Immature natural killer cell (primary cell): ENCODE measurements at places on chromosomes 12 and 14. TPM values are rescaled to one million over a fixed set of nuclear protein-coding genes. Genes with fewer than 3 reads are reported as not detected.

The CLMN gene
- polyA plus RNA-seq: not detected

The PRB2 gene
- not detected for polyA plus RNA-seq

The PLBD1 gene
- 8.4 TPM for polyA plus RNA-seq

The SMOC1 gene
- polyA plus RNA-seq: not detected

The OVCH1 gene
- polyA plus RNA-seq: not detected

The BHLHE41 gene
- polyA plus RNA-seq: not detected

The ITGA7 gene
- 0.31 TPM for polyA plus RNA-seq

GRCh38 chr12:30990316-30990715 is 63.8 kb downstream of the TSPAN11 start:
- no peak for DNase-seq

- peak; percentile 75 for DNase-seq
Observed at GRCh38 chr12:14384783-14385638, 19.5 kb downstream of the ATF7IP start.

GRCh38 chr14:103095210-103095778 is 769 bp downstream of the EXOC3L4 start:
- DNase-seq: no peak

DNA sequence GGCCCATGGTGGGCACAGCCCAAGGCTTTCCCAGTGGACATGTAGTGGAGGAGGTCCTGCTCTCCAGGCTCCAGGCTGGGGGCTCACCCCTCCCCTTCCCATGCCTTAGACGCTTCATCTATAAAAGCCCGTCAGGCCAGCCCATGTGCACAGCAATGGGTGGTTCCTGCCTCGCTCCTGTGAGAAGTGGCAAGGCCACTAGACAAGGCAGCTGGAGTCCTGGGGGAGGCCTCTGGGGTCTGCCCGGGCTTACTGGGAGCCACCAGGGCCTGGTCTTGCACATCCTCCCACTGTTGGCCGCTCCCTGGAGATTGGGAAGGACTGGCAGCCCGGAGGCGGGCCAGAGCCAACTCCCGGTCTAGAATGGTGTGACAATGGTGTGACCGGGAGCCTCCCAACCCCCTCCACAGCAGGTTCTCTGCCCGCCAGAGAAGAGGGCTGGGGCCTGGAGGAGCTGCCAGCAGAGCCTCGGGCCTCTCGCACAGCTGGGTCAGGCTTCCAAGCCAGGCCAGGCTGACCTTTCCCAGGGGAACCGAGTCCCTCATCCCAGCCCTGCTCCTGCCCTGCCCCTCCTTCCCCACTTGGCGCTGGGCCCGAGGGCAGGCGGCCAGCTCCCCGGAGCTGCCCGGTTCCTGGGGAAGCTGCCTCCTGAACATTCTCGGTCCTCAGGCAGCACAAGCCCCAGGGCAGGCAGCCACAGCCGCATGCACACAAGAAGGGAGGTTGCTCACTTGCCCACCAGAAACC is 97.9 kb downstream of the RFLNA start:
- no peak for DNase-seq

- DNase-seq: no peak
Observed at GRCh38 chr14:88929656-88930436, 105.4 kb downstream of the TTC8 start.

GRCh38 chr12:90575995-90576394 is 379.0 kb downstream of the CCER1 start:
- no peak for DNase-seq

DNA sequence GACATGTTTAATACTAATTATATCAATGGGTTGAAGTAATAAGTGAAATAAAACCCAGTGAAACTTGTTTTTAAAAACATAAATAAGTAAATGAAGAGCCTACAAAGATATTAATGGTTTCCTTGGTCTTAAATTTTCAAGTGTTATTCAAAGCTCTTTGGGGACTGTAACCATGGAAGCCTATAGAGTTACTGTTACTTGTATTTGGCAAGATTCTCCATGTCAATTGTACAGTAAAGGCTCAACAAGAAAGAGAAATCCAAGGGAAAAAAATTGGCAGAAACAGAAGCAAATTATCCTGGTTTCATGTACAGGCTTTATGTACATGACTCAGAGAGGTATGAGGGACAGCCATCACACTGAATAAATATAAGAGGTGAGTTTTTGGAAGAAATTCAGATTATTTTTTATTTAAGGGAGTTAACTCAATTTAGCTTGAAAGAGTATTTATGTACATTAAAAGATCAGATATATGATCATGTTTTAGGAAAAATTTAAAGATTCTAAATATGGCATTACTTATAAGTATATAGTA is 151.1 kb upstream of the HMGA2 start:
- DNase-seq: no peak

DNA sequence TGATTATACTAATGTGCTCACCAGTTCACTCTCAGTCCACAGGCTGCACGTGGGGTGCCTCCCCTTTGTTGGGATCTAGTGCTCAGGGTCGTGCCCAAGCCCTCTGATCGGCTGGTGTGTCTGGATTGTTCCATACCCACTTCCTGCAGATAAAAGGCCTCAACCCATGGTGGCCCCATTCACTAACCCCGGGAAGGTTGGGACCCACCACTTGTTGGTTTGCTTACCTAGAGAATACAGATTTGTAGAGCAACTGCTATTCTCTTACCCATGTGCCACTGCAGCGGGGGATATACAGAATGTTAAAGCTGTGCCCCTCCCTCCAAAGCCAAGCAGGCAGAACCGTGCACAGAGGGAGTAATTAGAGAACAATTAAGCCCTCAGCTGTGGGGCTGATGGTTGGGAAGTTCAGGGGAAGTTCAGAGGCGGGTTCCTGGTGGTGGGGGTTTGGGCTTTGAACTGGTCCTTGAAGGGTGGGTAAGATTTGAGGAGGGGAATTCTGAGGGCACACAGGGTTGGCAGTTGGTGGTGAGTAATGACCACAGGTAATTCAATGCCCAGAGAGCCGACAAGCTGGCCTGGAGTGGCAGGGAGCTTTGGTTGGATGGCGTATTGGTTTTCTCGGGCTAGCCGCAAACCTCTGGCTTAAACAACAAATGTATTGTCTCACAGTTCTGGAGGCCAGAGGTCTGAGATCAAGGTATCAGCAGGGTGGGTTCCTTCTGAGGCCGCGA is 68.8 kb downstream of the ADCK1 start:
- no peak for DNase-seq

DNA sequence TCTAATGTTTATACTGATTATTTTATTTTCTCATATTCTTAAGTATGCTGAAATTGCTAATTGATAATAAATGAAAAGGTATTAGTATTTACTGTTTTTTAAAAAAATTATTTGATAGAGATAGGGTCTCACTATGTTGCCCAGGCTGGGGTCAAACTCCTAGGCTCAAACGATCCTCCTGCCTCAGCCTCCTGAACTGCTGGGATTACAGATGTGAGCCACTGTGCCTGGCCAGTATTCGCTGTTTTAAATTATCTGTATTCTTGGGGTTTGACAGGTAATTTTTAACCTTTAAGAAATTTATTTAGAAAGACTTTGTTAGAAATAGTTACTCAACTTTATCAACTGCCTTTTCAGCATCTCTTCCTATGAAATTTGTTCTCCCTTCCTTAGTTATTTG is 32.2 kb downstream of the RAN start:
- no peak for DNase-seq

- DNase-seq: no peak
Observed at GRCh38 chr12:52634266-52635056, 16.1 kb upstream of the KRT73 start.

DNA sequence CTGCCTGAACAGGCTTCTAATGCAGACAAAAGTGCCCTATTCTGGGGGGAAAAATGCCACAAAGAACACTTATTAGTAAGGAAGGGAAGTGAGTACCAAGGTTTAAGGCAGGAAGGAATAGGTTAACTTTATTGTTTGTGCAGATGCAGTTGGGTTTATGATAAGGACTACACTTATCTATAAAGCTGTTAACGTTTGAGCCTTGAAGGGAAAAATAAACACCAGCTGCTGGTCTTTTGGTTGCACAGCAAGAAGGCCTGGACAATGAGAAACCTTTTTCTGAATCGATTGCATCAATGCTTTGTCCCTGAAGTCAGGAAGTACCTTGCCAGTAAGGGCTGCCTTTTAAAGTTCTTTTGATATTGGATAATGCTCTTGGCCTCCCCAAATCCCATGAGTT is 407.8 kb downstream of the ATP23 start:
- no peak for DNase-seq

GRCh38 chr12:43882578-43883178 is 46.8 kb downstream of the TMEM117 start:
- DNase-seq: peak; percentile 46

GRCh38 chr14:47149326-47149725 is 497.7 kb upstream of the RPL10L start:
- no peak for DNase-seq

DNA sequence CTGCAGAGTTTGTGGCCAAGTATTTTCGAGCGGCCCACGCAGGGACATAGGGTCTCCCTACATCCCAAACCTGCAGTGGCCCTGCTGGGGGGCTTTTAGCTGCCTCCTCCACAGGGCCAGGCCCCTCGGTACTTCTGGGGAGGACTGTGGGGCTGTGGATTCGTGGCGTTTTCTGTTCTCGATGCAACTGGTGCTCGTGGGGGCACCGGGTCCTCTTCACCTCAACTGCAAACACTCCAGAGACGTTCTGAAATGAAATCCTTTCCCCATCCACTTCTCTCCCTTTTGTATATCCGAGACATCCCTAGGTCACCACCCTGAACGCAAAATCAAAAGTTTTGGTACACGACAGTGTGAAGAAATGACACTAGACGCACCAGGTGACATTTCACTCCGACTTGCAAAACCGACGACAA is 2.3 kb downstream of the RFX4 start:
- no peak for DNase-seq

GRCh38 chr14:90728951-90729350 is 87.3 kb downstream of the TTC7B start:
- no peak for DNase-seq

DNA sequence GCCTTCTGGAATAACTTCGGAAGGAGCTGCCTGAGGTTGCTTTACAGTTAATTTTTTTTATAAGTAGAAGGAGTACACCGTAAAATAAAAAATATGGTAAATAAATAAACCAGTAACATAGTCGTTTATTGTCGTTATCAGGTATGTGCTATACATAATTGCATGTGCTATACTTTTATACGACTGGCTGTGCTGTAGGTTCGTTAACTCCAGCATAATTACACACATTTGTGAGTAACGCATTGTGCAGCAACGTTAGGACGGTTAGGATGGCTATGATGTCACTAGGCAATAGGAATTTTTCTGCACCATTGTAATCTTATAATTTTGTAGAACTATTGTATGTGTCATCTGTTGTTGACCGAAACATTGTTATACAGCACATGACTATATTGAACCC is 8.5 kb downstream of the EXD2 start:
- no peak for DNase-seq

DNA sequence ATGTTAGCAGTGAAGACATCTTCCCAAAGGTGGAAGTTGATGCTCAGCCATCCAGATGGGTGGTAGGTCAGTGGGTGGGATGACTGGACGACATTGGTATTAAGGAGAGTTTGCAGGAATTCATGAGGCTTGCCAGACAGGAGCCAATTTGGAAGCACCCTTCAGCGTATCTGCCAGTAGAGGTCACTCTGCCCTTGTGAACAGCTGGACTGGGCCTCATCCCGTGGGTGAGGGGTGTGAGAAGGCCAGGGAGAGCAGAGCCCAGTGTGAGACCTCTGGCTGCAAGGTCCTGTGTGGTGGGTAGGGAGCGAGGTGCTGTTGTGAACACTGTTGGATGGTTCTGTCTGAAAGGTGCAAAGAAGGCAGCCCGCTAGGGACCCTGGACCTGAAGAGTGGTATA is 37.7 kb downstream of the SLC5A8 start:
- no peak for DNase-seq

GRCh38 chr14:93903342-93904184 is 23.6 kb upstream of the FAM181A start:
- no peak for DNase-seq

GRCh38 chr12:452667-453210 is 7.0 kb upstream of the B4GALNT3 start:
- DNase-seq: peak; percentile 62

GRCh38 chr14:63578300-63578699 is 35.1 kb upstream of the PPP2R5E start:
- DNase-seq: no peak

GRCh38 chr12:25806271-25806670 is 152.2 kb upstream of the RASSF8 start:
- peak; percentile 29 for DNase-seq

DNA sequence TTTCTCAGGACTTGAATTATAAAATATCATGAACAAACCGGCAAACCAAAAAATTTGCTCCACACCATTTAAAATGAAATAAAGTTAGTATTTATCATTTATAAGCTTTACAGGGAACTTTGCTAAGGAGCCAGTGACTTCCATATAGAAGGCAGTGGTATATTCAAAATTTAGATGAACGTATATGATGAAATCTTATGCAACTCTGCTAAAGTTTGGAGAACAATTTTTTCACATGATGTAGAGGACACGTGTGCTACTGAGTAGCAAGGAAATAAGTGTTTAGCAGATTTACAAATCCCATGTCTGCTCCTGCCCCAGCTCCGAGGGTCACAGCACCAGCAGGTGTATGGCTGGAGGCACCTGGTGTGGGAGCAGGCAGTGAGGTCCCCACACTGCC is 70.8 kb upstream of the IFNG-AS1 start:
- DNase-seq: no peak

GRCh38 chr14:77026930-77027537 is 1.5 kb downstream of the IRF2BPL start:
- peak; percentile 82 for DNase-seq

DNA sequence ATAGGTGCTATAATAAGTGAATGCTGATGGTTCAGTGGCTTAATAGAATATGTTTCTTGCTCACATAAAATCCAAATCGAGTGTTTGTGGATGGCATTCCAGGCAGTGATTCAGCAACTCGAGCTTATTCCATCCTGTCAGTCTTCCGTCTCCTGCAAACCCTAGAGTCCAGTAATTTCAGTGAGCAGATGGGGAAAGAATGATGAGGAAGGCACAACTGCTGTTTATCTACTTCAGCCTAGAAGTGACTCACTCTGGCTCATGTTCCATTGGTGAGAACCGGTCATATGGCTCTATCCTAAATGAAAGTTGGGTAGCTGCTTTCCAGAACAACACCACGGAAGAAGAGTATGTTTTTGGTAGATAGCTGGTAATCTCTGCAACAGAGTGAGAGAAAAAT is 421.8 kb upstream of the PDE3A start:
- DNase-seq: no peak
